ENCODE measurements at places on chromosomes 3 and 15.

DNA sequence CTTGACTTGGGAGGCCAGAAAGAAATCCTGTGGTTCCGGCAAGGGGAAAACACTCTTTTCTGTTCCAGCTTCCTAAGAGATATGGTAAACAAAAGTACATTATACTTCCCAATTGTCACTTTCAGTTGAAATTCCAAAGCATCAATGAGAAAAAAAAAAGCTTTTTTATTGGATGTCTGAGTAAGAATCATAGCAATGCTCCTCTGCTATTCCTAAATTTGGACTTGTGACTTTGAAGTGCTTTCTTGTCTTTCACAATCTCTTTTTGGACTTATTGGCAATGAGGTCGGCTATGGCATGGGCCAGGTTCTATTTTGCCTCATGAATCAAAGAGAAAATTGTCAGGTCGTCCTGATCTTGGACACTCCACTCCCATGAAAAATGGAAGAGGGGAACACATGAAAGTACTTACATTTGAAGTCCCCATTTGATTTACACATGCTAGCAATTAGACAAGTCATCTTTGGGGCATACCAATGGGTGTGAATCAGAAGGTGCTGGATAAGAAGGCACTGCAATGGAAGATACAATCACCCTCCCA, 170.5 kb downstream of the GREM1 start:
- DNase-seq: peak; percentile 65

DNA sequence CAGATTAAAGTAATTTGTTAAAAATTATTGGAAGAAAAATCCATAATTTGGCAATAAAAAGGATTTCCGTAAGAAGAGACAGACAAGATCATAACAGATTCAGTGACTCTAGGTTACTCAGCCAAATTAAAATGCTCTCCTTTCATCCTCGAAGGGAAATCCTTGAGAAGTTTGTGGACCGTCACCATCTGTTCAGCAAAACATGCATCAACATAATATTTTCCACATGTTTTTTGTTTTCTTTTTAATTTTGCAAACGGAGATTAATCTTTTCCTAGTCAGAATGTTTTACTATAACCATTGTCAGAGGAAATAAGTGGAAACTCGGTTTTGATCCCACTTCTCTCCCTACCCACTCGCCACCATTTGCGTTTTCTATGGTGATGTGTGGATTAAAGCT, 128.3 kb downstream of the TMCO5A start:
- no peak for DNase-seq

GRCh38 chr3:109188741-109189140, 52.2 kb downstream of the C3orf85 start:
- no peak for DNase-seq

DNA sequence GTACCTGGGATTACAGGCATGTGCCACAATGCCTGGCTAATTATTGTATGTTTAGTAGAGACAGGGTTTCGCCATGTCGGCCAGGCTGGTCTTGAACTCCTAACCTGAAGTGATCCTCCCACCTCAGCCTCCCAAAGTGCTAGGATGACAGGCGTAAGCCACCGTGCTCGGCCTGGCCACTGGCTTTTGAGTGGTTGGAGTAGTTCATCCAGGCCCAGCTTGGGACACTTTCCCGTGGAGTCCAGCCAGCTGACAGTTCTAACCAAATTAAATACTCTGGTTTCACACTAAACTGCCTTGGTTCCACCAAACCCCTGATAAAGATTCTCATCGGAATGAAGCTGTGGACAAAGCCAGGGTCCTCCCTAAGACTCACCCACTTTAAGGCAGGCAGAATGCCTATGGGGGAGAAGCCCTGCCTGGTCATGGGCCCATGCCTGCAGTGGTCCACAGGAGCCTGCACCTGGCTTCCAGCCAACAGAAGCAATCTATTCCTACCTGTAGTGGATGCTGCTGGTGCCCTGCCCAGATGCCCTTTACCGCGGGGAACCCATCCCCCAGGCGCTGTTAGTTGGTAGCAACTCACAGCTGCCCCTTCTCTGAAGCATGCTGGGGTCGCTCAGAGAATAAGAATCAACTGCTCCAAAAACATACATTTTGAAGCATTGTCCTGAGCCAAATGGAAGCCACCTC, 5.2 kb upstream of the SLC28A1 start:
- no peak for DNase-seq

DNA sequence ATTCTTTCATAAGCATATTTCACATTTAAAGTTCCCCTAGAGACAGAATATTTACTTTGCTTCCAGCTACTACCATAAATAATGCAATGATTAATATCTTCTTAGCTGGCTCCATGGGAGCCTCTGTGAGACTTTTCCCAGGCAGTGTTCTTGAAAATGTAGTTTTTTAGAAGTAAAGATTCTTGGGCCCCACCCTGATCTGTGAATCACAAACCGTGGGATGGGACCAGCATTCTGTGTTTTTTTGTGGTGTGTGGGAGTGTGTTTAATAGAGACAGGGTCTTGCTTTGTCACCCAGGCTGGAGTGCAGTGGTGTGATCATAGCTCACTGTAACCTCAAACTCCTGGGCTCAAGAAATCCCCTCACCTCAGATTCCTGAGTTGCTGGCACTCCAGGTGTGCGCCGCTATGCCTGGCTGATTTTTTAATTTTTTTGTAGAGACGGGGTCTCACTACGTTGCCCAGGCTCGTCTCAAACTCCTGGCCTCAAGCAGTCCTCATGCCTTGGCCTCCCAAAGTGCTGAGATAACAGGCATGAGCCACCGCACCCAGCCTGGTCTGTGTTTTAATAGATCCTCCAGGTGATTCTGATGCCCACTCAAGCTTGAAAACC, 83.0 kb downstream of the KLHL25 start:
- DNase-seq: no peak

GRCh38 chr3:74614107-74614967, at the start of gene CNTN3:
TSS of gene CNTN3 (minus strand) at chr3:74614659. CDS start at chr3:74521112, 93,547 bp downstream.
- DNase-seq: no peak

DNA sequence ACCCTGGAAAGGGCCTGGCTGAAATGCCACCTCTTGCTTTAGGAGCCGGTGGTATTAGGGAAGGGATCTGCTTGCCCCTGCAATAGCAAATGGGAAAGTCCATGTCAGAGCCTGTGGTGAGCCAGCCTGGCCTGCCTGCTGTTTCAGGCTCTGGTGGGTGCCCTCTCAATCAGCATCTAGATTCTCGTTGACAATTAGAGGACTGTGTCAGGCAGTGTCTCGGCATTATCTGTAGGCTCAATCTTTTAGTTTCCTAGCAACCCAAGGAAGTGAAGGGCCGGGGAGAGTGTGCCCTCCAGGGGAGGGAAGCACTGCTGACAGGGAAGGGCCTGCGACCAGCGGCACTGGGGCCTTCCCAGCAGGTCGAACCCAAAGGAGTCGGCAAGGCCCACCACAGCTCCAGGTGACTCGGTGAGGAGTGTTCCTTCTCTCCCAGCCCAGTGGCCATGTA, 42.1 kb downstream of the TLE3 start:
- DNase-seq: no peak

DNA sequence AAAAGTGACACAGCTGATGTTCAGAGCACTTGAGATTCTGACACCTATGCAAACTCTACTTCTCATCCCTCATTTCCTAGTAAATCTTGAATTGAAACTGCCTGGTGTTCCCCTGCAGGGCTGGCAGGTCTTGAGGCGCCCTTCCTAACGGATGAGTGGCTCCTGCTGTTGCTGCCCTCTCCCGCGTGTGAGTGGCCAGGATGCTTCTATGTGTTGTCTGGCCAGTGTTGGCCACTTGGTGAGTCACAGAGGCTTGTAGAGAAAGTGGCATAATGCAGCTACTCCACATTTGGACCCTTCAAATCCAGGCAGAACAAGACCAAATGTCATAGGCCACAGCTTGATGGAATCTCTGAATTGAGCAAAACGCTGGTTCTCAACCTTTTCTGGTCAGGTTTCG, 63.6 kb downstream of the MOBP start:
- no peak for DNase-seq

DNA sequence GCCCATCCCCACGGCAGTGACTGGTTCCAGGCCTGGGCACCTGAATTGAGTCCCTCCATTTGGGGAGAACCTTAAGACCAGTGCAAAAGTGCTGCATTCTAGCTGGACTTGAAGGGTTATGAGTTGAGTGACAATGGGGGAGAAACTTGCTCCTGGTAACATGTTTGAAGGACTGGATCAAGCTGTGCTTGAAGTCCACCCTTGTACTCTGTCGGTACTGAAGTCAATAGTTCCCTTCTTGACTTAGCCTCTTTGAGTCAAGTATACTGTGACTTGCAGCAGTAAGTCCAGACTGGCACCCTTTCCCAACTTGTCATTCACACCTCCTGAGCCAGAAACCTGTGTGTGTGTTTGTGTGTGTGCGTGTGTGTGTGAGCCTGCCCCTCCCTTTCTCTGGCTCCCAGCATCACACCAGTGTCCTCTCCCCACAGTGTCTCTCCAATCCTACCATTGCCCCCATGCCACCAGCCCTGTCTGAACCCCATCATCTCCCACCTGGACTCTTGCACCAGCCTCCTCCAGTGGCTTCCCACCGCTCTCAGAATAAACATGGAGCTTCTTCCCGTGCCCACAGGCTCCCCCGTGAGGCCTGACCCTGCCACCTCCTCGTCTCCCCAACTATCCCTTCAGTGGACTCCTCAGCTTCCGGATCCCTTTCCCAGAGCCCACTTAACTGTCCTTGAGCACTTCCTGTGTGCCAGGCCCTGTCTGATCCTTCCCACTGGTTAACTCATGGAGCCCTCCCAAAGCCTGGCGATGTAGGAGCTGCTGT, 10.2 kb upstream of the FBLN2 start:
- DNase-seq: no peak

GRCh38 chr3:127399154-127399553, 111.3 kb upstream of the PRR20G start:
- DNase-seq: no peak

Measured in HCEC 1CT (cell line).